ENCODE measurements at places on chromosomes 3 and 15.
A peak's percentile ranks its signal among the peaks of the same experiment; 100 is the strongest.

DNA sequence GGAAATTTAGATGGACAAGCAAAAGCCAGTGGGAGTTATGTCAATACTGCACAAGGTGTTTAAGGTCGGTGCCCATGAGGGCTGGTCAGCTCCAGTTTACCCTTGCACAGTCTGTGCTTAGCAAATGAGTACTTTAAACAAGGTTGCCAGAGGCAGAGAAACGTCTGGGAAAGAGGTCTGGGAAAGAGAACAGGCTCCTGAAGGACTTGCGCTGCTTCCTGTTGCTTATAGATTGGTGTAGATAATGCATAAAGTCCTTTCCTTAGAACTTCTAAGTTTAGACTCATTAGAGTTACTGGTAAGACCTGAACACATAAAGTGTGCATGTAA, 162.6 kb upstream of the P2RY1 start:
- no peak for DNase-seq

DNA sequence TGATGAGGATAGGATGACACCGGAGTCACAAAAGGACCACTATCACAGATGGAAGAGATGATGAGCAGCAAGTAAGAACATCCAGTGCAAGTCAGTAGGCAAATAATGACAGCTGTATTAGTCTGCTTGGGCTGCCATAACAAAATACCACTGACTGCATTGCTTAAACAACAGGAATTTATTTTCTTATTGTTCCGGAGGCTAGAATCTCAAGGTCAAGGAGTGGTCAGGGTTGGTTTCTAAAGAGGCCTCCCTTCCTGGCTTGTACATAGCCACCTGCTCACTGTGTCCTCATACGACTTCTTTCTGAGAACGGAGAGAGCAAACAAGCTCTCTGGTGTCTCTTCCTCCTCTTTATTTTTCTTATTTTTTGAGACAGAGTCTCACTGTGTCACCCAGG, 380.7 kb downstream of the PLOD2 start:
- DNase-seq, result no peak

DNA sequence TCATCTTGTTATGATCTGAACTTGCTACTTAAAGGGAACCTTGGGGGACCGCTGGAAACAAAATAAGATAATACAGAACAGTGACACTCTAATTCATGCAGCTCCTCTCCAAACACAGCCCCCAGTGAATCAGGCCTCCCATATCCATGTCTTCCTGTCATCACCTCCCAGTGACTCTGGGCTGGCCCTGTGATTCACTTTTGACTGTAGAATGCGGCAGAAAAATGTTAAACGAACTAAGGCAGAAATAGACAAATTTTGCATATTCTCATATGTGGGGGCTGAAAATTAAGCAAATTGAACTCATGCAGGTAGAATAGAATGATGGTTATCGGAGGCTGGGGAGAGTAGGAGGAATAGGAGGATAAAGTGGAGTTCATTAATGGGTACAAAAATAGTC, 20.2 kb upstream of the GADL1 start:
- no peak for DNase-seq

DNA sequence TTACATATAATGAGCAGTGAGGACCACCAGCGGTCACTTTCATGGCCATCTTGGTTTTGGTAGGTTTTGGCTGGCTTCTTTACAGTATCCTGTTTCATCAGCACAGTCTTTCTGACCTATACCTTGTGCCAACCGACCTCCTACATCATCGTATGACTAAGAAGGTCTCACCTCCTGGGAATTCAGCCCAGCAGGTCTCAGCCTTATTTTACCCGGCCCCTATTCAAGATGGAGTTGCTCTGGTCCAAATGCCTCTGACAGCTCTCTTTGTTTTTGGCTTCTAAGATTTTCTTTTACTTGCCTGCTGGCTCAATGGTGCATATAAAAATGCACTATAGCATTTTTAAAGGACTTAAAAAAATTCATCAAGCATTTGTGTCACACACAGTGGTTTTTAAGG, 3.2 kb upstream of the MME start:
- no peak for DNase-seq

DNA sequence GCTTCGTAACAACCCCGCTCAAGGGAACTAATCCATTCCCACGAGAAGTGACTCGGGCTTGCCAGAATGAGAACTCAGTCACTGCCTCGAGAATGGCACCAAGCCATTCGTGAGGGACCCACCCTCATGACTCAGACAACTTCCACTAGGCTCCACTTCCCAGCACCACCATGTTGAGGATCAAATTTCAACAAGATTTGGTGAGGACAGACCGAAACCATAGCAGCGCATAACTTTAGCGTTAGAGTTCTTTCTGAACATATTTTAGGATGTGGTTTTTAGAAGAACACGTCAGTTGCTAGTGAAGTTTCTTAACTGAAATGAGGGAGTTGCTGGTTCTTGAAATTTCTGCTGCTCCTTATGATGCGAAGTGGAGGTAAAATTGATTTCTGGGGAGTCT, 13.5 kb downstream of the PTPRG start:
- no peak for DNase-seq

DNA sequence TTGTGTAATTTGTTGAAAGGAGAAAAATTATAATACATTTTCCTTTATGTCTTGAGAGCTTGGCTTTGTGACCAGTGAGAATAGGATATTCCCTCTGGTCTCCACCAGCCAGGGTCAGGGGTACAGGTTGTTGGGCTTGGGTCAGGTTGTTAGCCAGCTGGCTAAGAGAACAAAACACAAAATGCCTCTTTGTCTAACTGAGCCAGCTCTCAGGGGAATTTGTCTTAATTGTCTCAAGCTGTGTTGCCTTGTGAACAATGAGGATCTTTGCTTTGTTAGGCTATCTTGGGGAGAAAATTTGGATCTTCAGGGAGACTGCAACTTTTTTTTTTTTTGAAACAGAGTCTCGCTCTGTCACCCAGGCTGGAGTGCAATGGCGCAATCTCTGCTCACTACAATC, 17.7 kb upstream of the GK5 start:
- DNase-seq, result no peak

GRCh38 chr15:94912760-94913159, 681.4 kb downstream of the MCTP2 start:
- DNase-seq, result no peak

DNA sequence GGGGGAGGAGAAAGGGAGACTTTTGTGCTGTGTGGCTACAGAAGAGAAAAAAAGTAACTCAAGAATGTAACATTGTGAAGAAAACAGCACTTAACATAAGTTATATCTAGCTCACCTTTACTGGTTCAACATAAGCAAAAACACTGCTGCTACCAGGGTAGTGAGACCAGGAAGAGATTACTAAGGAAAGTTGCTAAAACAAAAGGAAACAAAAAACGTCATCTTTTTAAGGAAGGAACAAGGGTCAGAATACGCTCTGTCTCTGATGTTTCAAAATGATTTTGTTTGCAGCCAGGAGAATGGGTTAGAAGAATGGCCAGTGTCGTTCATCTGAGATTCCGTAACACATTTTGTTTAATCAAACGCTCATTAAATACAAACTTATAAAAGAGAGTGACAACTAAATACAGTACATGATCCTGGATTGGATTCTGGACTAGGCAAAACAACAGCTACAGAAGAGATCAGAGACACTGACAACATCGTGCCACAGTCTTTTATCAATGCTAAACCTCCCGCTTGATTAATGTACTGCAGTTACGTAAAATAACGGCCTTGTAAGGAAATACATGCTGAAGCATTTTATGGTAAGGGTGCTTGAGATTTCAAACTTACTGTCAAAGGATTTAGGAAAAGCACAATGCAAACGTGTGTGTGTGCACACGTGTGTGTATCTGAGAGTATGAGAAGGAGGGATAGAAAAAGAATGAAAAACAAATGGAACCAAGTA, 67.7 kb downstream of the FOXP1 start:
- DNase-seq, result no peak

GRCh38 chr3:78823859-78824258, 943.9 kb downstream of the ROBO1 start:
- DNase-seq, result no peak

DNA sequence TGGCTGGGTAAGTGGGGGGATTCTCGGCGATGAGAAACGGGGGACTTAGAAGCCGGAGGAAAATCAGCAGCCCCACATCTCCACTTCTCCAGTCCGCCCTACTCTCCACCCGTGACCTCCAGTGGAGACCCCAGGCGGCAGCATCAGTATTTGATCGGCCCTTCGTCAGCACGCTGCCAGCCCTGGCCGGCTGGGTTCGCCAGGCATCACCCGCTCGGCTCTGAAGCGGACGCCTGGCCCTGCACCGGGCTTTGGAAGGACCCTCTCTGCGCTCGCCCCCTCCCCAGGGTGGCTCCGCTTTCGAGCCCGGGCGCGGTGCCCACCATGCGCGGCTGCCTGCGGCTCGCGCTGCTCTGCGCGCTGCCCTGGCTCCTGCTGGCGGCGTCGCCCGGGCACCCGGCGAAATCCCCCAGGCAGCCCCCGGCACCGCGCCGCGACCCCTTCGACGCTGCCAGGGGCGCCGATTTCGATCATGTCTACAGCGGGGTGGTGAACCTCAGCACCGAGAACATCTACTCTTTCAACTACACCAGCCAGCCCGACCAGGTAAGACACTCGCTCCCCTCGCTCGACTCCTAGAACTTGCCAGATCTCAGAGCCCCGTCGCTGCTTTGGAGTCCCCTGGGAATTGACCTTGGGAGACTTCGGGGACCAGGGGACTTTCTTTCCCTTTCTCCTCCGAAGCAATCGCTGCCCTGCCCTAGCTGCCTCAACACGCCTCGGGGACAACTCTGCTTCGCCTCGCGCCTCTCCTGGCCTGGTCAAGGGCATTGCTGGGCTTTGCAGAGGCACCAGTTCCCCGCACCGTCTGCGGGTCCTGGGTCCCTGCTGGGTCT, 561 bp downstream of the SIDT1 start:
- DNase-seq, result peak; percentile 68

DNA sequence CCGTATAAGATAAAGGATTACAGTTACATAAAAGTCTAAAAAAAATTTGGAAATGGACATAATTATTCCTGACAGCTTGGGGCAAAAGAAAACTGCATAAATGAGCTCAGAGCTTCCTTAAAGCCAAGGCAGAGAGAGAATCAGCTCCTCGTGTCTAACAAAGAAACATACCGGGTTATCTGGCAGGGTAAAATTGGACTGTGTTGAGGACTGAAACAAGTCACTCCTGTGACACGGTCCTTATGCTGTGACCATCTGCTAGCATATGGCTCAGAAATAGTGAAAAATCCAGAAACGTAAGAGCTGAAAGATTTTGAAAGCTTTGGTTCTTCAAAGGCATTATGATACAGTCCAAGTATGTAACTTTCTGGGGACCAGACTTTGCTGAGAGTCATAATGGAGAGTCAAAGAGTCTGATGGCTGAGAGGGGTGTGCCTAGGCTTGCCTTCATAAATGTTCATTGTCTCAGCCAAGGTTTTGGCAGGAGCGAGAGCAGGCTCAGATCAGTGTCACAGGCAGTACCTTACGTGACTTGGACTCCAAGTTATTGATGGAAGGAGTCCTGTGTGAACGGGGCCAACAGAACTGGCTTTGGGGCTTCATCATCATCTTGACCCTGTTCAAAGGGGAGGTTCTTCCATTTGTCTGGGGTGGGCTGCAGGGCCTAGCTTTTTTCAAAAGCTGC, 12.5 kb downstream of the MAP6D1 start:
- DNase-seq, result no peak

DNA sequence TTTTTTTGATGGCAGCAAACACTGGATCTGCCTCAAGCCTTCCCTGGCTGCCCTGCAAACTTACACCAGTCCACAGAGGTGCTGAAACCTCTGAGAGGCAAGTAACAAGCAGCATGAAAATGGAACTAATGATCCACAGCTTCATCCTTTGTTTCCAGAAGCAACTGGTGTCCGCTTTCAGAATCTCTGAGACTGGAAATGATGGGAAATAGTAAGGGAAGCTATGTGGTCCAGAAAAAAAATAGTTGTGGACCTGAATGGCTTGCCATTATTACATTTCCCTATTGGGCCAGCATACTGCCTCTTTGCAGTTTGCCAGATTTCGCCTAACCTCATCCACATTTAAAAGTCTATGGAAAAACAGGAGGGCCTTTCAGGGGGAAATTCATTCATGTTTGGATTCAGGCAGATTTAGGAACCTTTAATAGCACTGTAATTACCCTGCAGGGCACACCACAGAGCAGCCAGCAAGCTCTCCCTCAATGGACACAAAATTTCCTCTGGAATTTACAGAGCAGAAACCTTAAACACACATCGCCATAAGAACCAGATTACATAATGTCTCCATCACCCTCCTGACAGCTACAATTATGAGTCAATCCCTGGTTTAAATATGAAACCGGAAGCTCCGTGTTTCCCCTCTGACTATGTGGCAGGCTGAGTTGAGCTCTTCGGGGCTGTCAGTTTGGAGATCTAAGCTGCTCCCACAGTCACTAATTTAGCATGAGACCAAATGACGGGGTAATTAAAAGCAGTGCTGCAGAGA, 134.4 kb downstream of the TMCO5A start:
- DNase-seq, result peak; percentile 67

GRCh38 chr3:59192473-59192872, 142.6 kb upstream of the CFAP20DC start:
- no peak for DNase-seq

DNA sequence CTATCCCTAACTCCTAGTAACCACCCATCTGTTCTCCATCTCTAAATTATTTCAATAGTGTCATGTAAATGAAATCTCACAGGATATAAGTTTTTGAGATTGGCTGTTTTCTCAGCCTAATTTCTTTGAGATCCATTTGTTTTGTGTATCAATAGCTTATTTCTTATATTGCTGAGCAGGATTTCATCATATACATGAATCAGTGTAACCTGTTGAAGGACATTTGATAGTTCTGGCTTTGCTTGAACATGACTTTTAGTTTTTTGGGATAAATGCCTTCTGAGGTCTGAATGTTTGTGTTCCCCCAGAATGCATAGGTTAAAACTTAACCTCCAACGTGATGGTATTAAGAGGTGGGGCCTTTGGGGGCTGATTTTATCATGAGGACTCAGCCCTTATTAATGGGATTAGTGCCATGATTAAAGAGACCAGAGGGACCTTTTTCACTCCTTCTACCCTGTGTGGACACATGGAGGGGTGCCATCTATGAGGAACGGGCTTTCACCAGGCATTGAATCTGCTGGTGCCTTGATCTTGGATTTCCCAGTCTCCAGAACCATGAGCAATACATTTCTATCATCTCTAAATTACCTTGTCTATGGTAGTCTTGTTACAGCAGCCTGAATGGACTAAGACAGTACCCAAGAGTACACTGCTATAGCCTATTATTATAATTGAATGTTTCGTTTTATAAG, 118.3 kb downstream of the FNDC3B start:
- no peak for DNase-seq

GRCh38 chr3:62554264-62554799, 181.0 kb upstream of the FEZF2 start:
- DNase-seq, result no peak

DNA sequence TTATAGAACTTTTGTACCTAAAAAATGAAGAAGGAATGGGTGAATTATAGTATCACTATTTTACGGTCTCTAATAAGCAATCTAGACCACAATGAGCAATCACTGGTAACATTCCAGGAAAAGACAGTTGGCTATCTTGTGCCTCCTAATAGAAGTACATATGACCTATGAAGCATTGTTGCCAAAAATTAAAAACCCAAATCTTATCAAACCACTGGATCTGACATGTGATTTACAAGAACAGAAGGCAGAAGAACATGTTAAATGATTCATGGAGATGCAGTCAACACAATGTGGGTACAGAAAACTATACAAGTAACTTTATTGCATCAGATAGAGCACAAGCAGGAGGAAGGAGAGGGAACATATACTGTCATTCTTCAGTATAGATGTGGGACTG, 14.5 kb upstream of the HYKK start:
- DNase-seq, result no peak

- DNase-seq, result no peak
Observed at GRCh38 chr3:38480093-38480445, 16.1 kb upstream of the EXOG start.

- no peak for DNase-seq
Observed at GRCh38 chr3:138051947-138052802, 42.2 kb downstream of the CLDN18 start.

All from activated CD8-positive, alpha-beta memory T cell treated with anti-CD3 and anti-CD28 coated beads, Interleukin-2, amount 10 ng/mL, durations not matched to agents 7 days and 5 days (primary cell).